ENCODE measurements at places on chromosomes 5 and 9. TPM values are rescaled to one million over a fixed set of nuclear protein-coding genes. Genes with fewer than 3 reads are reported as not detected.
A peak's percentile ranks its signal among the peaks of the same experiment; 100 is the strongest.

- DNase-seq, result peak; percentile 39
These were observed 795 bp downstream of the NDUFAF2 start for GRCh38 chr5:60945813-60946187.

The SLC34A1 gene
- total RNA-seq, result not detected

The NME5 gene
- total RNA-seq, result 6.6 TPM

The LCN15 gene
- total RNA-seq, result 0.40 TPM

The ORM2 gene
- total RNA-seq, result 1.9 TPM

DNA sequence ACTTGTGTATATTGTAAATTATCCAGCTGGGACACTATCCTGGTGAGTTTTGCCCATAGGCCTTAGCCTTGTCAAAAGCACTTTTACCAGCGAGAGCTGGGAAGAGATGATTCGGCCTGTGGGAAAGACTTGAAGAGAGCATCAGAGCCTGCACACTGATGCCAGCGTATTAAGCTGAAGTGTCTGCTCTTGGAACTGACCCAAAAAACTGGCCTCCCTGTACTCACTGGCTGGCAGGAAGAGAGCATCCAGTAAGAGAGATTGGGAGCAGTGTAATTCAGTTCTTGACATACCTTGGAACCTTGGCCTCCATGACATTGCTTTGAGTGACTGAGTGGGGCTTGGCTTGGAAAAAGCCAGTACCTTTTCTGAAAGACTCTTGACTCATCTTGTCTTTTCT lies 73.7 kb downstream of the ZNF462 start:
- DNase-seq, result no peak

The CARD6 gene
- 1.3 TPM for total RNA-seq

GRCh38 chr5:62742207-62742606 lies 163.6 kb downstream of the LRRC70 start:
- no peak for DNase-seq

- DNase-seq, result no peak
These were observed 56.0 kb downstream of the PLK2 start for GRCh38 chr5:58403822-58404433.

The TAF11L10 gene
- total RNA-seq, result not detected

The CDC25C gene
- 0.14 TPM for total RNA-seq

DNA sequence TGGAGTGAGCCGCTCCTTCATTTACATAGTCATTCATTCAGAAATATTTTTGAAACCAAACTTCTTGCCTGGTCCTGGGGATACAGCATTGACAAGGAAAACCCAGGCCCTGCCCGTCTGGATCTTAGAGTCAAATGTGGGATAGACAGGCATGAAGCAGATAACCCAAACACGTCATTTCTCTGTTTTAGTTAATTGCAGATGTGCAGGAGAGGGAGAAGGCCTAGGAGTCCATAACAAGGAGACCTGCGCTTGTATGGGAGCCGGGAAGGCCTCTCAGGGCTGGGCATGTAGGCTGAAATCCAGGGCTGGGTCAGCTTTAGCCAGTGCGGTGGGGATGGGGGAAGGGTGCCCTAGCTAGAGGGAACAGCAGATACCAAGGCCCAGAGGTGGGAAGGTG lies 43.3 kb downstream of the PRRX2 start:
- DNase-seq, result no peak

The SOX30 gene
- 14.4 TPM for total RNA-seq

- no peak for DNase-seq
These were observed 16.8 kb downstream of the SEMA5A start for GRCh38 chr5:9529041-9529480.

DNA sequence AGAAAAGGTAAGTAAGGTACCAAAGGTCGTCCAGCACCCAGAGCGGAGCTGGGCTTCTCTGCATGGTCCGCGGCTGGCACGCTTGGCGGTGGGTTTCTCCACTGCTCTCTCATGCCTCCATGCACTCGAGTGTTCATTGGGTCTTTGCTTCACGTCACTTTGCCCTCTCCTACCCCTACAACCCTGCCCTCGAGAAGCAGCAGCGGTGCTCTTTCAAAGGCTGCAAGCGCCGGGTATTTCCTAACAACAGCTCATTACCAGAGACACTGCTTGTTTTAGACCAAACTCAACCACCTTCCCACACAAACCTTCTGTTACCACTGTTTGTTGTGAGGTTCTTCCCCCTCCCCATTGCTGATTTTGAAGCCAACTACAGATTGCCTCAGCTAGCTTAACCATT lies 21.5 kb upstream of the ZBTB34 start:
- DNase-seq, result no peak

The SLC6A18 gene
- not detected for total RNA-seq

The TAS2R1 gene
- not detected for total RNA-seq

The SGTB gene
- total RNA-seq, result 6.1 TPM

DNA sequence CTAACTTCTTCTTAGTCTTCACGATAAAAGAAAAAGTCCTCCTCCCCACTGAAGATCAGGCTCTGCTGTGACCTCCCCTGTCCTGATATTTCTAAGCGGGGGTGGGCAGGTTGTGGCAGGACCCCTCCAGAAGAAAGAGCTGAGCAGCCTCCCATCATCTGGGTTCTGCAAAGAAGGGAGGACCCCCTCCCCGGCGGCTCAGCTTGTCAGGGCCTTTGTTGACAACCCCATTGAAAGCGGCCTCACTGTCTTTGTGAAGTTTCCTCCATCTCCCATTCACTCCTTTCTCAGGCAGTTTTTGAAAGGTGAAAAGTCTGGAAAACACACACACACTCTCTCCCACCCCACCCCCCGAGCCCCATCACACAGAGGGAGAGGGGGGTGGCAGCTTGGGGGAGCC lies 26.2 kb upstream of the BARHL1 start:
- no peak for DNase-seq

The PKD2L2 gene
- total RNA-seq, result not detected

DNA sequence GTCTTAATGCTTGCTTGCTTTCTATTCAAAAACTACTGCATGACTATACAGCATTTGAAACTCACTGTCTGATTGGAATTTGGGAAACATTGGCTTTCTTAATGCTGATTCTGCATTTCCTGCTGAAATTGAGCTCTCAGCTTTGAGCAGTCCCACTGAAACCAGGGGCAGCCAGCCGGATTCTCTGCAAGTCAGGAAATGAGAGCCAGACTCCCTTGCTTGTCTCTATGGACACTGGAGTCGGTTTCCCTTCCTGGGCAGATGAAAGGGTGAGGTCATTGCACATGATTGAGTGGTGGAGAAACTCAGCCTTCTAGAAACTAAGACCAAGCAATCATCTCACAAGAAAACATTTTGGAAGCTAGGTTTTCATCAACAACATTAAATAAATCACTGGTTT lies 119.7 kb upstream of the SPATA31C2 start:
- no peak for DNase-seq

GRCh38 chr9:100070104-100071041 lies 28.4 kb downstream of the ERP44 start:
- DNase-seq, result no peak

DNA sequence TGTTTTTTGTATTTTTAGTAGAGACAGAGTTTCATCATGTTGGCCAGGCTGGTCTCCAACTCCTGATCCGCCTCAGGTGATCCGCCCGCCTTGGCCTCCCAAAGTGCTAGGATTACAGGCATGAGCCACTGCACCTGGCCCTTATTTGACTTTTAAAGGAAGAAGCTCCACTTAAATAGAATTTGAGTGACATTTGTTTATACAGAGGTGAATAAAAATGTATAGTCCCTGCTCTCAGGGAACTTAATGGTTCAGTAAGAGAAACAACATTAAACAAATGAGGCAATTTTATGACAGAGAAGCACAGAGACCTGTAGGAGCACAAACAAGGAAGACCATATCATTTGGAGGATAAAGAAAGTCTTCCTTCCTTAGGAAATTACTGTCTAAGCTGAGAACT lies 65.7 kb downstream of the C9orf152 start:
- no peak for DNase-seq

The SPEF2 gene
- total RNA-seq, result 7.9 TPM

The PCDHB16 gene
- 0.18 TPM for total RNA-seq

The PCDHA9 gene
- 0.51 TPM for total RNA-seq

- DNase-seq, result no peak
These were observed 52.3 kb downstream of the AMBP start for GRCh38 chr9:114025760-114026159.

The FOXD4L4 gene
- not detected for total RNA-seq

The CRHBP gene
- total RNA-seq, result 0.91 TPM

DNA sequence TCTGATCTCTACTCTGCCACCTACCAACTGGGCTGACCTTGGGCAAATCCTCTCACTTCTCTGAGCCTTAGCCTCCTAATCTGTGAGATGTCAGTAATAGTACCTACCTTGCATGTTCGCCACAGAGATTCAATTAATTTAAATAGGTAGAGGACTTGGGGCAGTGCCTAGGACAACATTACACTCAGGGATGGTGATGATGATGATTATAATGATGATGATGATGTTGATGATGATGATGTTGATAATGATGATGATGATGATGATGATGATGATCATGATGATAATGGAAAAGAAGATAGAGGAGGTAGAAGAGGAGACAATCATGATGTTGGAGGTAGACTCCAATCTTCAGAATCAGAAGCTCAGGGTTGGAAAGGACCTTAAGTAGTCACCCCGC lies 40.7 kb upstream of the SMIM23 start:
- no peak for DNase-seq

- DNase-seq, result peak; percentile 25
These were observed at the start of gene C5orf63 for GRCh38 chr5:127072861-127073846. TSS of gene C5orf63 (minus strand) at chr5:127073502. CDS start at chr5:127058995, 14,507 bp downstream.

- no peak for DNase-seq
These were observed 409.5 kb upstream of the MEF2C start for GRCh38 chr5:89292487-89292886.

The OR1J2 gene
- total RNA-seq, result not detected

DNA sequence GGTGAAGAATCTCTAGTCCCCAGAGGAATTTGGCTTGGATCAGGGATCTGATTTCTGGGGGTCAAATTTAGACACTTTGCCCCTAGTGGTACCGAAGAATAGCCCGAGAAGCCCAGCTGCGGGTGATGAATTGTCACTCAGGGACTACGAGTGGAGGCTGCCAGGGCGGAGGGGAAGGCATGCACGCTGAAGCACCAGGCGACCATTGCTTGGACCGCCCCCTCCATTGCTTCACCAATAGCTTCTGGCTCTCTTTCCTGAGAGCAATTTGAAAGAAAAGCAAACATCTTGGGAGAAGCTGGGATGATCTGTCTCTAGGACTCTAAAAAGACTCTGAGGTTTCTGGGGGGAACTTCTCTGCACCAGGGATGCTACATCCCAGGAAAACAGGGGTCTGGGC lies 137.6 kb downstream of the CRB2 start:
- DNase-seq, result no peak

DNA sequence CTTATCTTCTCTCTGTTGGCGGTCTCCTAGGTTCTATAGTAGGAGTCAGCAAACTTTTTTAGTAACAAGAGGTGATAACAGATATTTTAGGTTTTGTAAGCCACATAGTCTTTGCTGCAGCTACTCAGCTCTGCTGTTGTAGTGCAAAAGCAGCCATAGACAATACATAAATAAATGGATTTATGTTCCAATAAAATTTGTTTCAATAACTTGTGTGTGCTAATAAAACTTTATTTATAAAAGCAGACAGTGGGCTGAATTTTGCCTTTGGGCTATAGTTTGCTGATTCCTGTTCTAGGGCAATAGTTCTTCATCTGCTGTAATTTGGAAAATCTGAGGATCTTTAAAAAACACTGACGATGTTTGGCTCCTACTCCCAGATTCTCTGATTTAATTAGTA lies 469.4 kb upstream of the TNC start:
- DNase-seq, result no peak

DNA sequence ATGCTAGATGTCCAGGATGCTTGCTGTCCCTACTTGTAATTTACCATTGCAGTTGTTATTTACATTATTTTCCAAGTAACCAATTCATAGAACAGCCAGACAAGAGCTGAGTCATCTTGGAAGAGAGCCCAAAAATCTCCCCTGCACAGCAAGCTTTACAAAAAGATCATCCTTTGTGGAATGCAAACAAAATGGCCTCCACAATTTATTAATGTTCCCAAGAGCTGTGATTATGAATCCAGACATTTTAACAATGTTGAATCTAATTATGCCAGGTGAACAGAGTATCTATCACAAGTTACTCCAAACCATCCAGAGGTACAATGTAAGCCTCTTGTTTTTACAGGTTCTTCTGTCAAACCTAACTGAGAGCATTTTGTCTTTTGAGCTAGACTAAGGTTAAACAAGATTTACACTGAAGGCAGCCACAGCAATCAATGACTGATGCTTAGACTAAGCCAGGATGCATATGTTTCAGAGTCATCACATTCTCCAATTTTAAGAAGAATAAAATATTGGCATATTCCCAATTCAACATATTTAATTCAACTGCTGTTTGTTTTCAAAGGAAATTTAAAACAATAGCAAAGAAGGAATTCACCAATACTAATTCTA lies 95.3 kb upstream of the SLC12A2 start:
- no peak for DNase-seq

The IPPK gene
- total RNA-seq, result 14.0 TPM

GRCh38 chr9:12182806-12183205 lies 510.4 kb upstream of the TYRP1 start:
- DNase-seq, result no peak

GRCh38 chr9:90311811-90312210 lies 330.8 kb downstream of the DIRAS2 start:
- no peak for DNase-seq

- no peak for DNase-seq
These were observed 2.1 kb downstream of the NSG2 start for GRCh38 chr5:174047472-174048099.

The ZDHHC11 gene
- total RNA-seq, result 1.2 TPM

GRCh38 chr9:27311184-27311583 lies 14.2 kb upstream of the EQTN start:
- no peak for DNase-seq

DNA sequence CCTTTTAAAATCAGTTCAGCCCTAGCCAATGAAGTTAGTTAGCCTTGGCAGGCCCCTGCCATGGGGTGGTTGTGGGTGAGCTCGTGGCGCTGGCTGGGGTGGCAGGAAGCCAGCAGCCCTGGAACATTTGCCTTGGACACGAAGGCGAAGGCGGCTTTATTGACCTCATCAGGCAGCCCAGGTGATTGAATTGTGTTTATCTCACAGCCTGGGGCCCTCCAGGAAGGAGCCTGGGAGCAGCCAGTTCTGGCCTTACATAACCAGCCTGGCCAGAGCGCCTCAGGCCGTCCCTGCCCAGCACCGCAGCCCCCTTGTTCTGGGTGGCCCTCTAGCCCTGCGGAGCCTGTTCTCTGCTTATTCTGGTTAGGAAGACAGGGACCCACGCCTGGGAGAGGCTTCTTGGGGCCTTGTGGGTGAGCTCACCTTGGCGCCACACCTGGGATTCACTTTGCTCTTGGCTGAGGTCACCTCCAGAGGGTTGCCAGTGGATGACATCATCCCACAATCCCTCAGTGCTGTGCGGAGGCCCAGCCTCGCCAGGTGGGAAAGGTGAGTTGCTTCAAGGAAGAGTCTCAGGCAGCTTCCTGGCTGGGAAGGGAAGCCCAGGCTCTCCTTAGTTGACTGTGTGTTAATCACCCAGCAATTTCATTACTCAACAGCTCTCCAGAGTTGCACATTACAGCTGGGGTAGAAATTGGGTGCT lies 54.4 kb upstream of the RPL26L1 start:
- DNase-seq, result peak; percentile 95

DNA sequence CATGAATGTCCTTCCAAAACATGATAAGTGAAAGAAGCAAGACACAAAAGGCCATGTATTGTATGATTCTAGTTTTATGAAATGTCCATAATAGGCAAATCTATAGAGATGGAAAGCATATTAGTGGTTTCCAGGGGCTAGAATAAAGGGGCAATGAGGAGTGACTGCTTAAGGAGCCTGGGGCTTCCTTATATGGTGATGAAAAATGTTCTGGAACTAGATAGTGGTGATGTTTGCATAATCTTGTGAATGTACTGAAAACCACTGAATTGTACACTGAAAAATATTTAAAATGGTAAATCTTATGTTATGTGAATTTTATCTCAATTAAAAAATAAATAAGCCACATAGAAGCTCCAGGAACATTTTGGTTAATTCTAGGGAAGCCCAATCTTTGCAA lies 144.4 kb upstream of the ANKRD55 start:
- no peak for DNase-seq
